ENCODE measurements at places on chromosomes 16 and 17.

DNA sequence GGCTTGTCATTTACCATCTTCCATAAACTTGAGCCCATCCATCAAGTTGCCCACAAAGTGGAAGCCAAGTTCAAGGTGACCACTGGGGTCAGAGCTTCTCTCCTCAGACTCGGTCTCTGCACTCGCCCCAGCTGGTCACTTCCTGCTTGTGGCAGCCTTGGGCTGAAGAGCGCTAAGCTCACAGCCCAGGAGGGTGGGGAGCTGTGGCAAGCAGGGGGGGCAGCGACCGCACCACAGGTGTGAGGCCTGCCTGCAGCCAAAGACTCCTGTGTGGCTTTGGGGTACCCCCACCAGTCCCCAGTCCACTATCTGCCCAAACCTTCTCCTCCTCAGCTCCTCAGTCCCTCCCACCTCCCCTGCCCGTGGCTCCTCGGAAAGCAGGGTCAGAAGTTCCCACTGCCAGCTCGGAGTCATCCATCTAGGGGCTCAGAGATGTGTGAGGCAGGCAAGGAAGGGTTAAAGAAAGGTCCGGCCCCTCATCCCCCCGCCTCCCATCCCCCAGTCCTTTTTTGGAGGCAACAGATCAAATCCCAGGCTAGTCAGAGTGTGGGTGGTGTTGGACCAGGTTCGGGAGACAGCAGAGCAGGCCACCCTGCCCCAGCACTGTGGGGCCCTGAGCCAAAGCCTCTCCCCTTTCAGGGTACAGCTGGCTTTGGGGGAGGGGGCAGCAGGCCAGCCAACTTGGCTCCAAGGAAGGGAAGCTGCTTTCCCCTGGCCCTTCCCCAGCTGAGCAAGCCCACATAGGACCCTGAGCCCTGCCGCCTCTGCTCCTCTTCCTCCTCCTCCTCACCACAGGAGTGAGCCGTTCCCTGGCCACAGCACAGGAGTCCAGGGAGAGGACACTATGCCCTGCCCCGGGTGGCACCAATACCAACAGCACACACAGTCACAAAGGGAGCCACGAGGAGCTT lies 3.2 kb downstream of the CSF3 start:
- no peak for DNase-seq

DNA sequence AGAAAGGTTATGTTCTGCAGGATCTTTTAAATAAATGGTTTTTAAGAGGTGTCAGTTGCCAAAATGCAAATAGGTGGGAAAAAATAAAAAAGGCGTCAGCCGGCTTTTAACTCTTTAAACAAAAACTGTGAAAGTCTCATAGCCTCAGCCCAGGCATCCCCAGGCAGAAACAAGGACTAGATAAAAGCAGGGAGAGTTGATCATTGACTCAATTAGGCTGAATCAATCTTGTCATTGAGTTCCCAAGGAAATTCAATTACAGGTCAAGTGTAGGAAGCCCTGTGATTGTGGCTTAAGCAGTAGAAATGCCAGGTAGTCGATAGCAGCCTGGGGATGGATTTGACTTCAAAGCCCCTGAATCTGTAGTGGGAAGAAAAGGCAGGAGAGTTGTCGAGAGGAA lies 30.8 kb upstream of the GUCY2D start:
- no peak for DNase-seq

DNA sequence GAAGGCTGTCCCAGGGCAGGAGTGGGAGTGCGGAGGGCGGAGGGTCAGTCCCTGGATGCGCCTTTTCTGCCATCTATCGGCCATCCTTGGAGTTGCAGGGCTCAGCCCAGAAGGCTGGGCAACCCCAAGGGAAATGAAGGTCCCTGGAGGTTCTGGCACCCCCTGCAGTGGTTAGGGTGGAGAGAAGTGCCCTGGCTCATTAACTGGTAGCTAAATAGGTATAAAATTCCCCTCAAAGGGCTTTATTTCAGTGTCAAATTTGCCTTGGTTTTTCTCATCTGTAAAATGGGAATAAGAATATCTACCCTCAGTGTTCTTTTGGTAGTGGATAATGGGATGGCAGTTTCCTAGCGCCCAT lies 22.4 kb downstream of the C17orf75 start:
- DNase-seq = peak; percentile 56

DNA sequence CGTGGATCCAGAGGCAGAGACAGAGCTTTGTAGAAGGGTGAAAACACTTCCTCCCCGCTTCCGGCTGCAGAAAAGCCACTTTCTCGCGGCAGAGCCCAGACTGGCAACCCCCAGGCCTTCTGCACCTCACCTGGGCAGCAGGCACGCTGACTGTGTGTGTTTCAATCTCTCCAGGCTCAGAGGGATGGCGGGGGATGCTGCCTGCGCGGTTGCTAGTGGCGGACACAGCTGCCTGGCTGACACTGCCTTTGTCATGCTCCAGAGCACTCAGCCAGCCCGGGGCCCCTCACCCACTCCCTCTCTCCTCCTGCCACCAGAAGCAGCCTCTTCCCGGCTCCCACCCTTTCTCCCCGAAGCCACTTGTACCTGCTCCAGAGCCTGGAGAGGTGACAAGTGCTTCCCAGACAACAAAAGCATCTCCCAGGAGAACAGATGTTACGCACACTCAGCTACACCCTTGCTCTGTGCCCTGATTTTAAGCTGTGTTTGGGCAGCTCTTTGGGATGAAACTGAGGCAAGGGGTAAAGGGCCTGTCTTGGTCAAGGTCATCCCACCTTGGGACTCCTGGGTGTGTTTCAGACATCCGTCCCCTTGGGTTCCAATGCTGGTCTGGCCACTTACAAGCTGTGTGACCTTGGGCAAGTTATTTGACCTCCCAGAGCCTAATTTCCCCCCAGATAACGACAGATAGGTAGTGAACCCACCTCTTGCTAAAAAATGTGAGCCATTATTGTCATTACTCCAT lies 9.2 kb upstream of the GLIS2 start:
- DNase-seq = no peak

- no peak for DNase-seq
These were observed 114.0 kb downstream of the FTO start for GRCh38 chr16:53817812-53818550.

DNA sequence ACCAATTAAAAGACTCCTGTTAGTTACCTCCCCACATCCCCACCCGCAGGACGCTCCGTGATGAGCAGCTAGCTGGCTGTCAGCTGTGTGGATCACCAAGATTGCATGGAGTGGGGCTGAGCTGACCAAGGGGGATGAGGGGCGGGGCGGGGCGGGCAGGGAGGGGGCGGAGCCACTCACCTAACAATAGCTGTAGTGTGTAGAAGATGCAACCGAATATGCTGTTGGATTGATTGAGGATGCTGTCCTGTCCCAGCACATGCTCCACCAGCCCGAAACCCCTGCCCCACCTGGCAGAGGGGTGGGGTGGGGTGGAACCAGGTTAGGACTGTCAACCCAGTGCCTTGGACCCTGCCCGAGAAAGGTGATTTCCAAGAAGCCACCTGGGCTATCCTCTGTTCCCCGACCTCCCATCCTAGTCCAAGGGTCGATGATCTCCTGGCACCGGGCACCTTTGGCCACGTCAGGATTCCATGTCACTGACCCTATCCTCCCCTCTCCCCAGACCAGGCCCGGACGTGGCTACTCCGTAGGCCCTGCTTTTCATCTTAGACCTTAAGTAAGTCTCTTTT lies 1.4 kb downstream of the VKORC1 start:
- DNase-seq = peak; percentile 45

DNA sequence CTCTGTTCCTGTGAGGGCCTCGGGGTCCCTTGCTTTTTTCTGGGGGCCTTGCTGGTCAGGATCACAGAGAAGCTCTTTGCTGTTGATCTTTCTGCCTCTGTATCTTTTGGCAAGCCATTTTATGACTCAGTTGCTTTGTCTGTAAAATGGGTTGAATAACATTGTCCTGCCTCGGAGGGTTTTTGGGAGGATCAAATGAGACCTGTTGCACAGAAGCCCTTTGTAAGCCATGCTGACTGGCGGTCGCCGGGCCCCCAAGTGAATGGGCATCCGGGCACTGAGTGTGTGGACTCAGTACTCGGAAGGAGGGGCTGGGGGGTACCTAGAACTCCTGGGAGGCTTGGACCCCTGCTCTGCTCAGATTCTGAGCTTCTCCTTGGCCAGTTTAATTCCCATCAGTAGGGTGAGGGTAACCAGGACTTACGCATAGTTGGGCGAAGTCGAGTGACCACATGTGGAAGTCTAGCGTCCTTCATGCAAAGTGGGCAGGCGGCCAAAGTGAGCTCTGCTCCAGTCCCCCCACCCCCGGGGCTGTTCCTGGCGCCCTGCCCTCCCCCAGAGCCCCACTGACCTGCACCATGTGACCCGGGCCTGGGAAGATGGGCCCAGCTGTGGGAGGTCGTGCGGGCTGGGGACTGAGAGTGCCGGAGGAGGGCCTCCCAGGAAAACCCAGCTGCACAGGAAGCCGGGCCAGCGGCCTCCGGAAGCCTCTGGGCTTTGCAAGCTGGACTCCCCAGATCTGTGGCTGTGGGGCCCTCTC lies 284.0 kb downstream of the SEC14L1 start:
- peak; percentile 34 for DNase-seq

GRCh38 chr17:49990331-49990730 lies 4.7 kb downstream of the DLX3 start:
- DNase-seq = no peak

DNA sequence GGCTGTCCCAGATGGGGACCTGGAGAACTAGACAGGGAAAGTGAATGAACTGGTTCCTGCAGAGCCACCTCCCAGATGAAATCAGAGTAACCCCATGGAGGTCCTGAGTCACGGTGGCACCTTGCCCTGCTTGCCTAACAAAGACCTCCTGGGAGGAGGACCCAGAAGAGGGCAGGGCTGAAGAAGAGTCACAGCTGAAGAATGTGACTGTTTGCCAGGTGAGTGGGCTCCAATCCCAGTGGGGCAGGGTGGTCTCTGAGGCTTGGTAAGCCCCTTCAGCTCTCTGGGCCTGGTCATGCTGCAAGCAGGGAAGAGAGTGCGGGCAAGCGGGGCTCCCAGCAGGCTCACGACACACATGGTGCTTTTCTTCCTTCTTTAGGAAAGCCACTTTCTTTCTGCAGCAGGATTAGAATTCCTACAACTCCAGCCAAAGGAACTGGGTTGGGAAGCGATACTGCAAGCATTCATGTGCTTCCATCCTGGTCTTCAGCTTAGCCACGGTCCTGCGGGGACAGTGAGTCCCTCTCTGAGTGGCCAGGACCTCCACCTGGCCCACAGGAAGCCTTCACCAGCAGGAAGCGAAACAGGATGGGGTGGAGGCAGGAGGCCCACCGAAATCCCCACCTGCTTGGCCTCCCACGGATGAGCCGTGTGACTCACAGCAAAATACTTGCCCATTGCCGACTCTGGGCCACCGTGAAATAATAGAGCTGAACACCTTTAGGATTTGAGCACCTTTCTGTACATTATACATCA lies 4.3 kb downstream of the C16orf74 start:
- DNase-seq = no peak

- peak; percentile 63 for DNase-seq
These were observed 101.1 kb downstream of the MSI2 start for GRCh38 chr17:57357392-57357784.

- no peak for DNase-seq
These were observed 20.5 kb upstream of the ERN1 start for GRCh38 chr17:64150237-64151015.

DNA sequence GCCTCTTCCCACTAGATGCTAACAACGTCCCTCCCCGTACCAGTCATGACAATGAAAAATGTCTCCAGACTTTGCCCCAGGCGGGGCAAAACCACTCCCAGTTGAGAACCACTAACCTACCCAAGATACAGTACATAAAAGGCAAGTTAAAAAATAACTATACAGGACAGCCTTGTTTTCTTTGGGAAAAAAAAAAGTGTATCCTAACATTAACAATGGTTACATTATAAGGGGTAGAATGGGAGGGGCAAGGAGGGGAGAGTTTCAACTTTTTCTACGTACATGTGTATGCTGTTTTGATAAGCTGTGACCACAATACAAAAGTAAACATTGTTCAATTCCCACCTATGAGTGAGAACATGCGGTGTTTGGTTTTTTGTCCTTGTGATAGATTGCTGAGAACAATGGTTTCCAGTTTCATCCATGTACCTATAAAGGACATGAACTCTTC lies 94.9 kb downstream of the TOX3 start:
- DNase-seq = no peak

DNA sequence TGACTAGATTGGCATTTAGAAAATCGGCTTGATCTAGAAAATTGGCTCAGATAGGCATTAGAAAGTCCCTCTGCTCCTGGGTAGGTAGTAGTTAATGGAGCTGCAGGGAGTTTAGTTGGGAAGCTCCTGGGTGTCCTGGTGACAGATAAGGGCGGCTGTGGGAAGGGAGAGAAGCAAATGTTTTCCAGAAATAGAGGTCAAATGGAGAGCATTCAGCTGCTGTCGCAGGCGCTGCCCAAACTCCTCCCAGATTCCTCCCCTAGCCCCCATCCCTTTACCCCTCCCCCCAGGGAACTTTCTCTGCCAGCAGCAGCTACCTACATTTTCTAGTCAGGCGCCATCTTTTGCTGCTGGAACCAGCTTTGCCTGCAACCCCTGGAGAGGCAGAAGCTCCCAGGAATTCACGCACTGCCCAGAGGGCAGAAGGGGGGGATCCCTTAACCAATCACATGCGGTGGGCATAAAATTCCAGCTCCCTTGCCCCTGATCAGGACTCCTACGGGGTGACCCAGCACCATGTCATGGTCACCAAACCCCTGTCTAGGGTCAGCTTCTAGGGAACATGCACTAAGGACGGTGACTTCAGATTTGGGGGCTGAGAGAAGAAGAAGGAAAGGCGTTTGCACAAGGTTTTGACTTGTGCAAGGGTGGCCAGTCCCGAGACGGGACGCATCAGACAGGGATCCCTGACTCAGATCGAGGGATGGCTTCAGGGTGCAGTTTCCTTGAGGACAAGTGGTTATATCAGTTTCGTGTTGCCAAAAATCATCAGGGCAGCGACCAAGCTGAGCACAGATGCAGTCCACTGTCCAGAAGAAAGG lies 43.8 kb downstream of the SOCS1 start:
- no peak for DNase-seq

- DNase-seq = no peak
These were observed 43.5 kb downstream of the ZDHHC7 start for GRCh38 chr16:84967828-84968227.

DNA sequence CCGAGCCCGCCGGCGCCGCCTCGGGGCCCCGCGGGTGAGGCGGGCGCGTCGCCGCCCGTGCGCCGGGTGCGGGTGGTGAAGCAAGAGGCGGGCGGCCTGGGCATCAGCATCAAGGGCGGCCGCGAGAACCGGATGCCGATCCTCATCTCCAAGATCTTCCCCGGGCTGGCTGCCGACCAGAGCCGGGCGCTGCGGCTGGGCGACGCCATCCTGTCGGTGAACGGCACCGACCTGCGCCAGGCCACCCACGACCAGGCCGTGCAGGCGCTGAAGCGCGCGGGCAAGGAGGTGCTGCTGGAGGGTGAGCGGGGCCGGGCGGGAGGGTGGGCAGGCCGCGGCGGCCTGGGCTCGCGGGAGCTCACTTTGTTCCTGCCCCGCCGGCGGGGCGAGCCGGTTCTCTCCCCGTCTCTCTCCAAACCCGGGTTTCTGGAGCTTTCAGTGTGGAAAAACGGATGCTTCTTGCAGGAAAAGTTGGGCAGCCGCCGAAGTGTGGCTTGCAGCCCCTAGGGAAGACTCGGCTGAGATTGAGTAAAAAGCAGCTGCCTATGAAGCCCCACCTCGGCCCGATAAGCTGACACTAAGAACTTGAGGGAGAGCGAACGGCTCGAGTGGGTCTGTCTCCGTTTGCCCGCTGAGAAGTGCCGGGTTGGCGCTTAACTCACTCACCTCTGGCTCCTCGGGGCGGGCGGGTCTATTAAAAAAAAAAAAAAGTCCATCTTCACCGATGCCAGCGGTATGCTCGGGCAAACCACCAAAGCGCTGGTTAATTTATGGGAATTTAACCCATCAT lies 677 bp downstream of the SNTB2 start:
- peak; percentile 60 for DNase-seq

GRCh38 chr16:30374538-30374937 lies at the start of gene MYL11:
Gene MYL11, plus strand, starts transcription at chr16:30374802. Its CDS starts 56 bp downstream, at chr16:30374858.
- DNase-seq = no peak

Measured in brain (organoid and tissue), 16 donors.